ENCODE measurements at places on chromosomes 13 and 19.

GRCh38 chr13:52701728-52702465 is 37.7 kb downstream of the CNMD start:
- peak; percentile 53 for DNase-seq

GRCh38 chr13:24012648-24013047 is 115.3 kb upstream of the C1QTNF9B start:
- DNase-seq, result no peak

GRCh38 chr13:113657851-113658741 is at the start of gene ATP4B:
Gene ATP4B (minus strand): TSS chr13:113658198. CDS start chr13:113658144, 54 bp downstream.
- peak; percentile 38 for DNase-seq

DNA sequence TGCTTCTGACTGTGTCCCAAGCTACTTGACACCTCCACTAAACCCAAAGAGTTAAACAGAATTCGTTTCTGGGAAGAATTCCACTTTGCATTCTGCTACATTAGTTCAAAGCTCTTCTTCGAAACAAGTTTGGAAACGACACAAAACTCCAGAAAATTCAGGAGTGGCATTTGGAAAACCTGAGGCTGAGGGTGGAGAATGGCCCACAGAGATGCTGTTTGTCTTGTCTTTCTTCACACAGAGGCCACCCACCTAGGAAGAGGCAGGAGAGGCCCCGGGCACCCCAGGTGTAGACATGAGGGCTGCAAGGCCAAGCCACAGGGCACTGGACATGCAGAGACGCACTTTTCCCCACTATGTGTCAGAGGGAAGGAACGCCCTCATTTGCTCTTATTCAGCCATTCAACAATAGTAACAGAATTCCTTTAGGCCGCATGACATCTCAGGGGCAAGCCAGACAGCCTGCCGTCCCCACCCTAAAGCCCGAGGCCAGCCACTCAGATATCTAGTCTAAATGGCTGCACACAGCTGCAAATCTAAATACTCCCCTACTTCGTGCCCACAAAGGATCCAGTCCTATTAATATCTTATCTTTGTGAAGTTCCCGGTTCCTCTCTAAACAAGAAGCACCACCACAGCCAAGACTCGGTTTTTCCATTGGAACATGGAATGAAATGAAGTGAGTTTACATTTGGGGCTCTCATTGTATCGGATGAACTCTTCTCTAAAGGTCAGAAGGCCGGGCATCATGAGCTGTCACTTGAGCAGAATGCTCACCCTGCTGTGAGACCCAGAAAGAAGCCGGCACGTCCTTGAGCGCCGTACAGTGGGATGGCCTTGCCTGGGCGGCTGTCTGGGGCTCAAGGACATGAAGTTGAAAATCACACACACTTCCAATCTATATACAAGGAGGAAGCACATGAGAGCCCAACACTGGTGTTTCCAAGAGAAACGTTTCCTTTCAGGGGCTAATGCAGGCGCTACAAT is 19.8 kb downstream of the COL4A1 start:
- DNase-seq, result no peak

DNA sequence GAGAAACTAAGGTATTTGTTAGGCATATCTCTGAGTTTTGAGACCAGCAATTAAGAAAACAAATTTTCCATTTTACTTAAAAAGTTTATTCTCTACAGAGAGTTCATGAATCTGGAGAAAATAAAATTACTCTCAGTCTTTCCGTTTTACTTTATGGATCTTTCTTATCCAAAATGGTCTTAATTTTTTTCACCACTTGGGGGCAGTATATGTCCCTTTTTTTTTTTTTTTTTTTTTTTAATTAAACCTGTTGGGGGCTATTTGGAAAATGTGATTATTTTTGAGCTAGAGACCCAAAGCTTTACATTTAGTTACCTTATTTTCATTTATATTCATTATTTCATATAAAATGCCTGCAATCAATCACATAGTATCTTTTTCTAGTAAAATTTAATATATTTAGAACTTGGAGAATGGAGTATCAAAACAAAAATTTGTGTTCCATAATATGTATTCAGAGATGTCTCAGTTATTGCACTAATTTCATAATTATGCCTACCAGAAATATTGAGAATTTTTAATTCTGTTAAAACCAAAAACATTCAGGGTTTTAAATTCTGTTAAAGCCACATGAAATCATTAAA is 27.1 kb downstream of the PIBF1 start:
- no peak for DNase-seq

DNA sequence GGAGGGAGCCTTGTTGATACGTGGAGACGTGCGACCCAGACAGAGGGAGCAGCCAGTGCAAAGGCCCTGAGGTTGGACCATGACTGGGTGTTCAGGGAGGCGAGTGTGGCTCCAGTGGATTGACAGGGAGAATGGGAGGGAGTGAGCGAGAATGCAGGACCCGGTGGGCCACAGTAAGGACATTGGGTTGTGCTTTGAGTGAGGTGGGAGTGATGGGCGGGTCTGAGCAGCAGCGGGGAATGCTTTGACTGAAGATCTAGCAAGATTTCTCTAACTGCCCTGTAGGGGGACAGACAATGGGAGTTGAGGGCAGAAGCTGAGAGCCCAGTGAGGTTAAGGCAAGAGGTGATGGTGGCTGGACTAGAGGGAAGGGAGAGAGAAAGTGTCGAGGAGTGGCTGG is 7.7 kb upstream of the NANOS2 start:
- peak; percentile 83 for DNase-seq

DNA sequence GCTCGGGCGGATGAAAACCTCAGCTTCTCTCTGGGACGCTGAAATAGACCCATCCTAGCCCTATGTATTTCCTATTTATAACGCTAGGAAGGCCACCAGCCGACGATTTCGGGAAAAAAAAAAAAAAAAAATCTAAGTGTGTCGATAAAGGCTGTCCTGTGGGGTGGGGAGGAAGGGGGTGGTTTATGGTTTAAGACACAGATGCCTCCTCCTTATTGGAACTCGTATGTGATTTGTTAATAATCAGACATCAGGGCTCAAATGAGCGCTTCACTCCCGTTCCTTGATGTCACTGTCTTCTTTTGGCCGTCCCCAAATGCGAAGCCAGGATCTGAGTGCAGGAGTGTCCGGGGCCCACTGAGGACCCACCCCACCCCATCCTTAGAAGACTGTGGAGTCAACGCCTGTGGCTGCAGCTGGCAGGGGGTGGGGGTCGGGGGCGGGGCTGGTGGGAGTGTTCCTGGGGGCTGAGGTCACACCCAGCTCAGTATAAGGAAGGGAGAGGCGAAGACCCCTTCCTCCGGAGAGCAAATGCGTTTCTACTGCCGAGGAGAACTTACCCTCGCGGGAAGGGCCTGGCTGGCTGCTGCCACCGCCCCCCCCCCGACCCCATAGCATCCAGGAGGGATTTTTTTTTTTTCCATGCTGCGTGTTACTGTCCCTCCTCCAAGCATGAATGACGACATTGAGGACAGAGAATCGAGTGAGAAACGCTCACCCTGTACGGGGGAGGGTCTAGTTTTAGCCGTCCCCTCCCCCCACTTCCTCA is 971 bp downstream of the ATCAY start:
- peak; percentile 73 for DNase-seq

GRCh38 chr13:35617420-35617819 is 140.9 kb upstream of the MAB21L1 start:
- no peak for DNase-seq

- no peak for DNase-seq
Measured at GRCh38 chr13:20331949-20332348, 99.8 kb upstream of the GJB6 start.

GRCh38 chr19:33434069-33434885 is 60.8 kb downstream of the CEBPG start:
- no peak for DNase-seq

GRCh38 chr13:100818711-100819110 is 144.1 kb upstream of the TMTC4 start:
- DNase-seq, result no peak

GRCh38 chr13:102703726-102704035 is 8.8 kb upstream of the METTL21C start:
- DNase-seq, result no peak

- no peak for DNase-seq
Measured at GRCh38 chr13:89610331-89610730, 1737.2 kb upstream of the MIR17HG start.

DNA sequence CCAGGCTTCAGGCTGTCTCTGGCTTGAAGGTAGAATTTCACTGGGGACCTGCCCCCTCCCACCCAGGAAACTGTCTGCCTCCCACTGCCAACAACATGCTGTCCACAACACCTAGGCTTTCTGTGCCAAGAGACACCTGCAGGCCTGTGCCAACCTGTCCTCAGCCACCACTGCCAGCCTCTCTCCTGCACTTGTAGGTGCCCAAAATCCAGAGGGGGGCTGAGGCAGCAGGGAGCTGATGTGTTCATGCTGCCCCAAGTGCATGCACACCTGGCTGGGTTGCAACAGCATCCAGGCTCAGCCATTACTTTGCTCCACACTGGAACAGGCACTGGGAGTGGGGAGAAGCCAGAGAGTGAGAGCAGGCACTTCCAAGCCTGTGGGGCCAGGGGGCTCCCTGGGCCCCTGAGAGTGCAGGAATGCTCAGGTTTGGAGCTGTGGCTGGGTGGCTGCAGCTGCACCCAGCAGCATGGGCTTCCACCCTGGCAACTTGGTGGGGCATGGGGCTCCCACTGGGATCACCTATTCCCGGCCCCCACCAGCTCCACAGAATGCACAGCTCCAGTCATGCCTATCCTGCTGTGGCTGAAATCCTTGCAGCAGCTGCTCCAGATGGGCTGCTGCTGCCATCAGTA is 218.1 kb upstream of the OBI1 start:
- no peak for DNase-seq

GRCh38 chr13:64371461-64371860 is 2858.7 kb downstream of the PCDH9 start:
- DNase-seq, result no peak

DNA sequence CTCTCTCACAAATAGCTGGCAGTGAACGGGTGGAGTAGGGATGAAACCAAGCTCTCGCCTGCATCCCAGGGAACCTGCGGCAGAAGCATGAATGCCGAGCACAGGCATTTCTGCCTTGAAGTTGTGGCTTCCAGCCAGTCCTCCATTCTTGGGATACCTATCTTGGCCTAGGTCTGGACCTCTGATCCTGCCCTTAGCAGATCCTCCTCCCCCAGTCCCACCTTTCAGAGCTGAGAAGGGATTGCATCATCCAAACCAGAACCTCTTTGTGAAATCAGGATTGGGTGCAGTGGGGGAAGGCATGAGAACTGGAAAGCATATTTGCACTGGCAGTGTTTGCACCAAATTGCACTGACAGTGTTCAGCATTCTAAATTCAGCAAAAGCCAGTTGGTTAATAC is 5.8 kb downstream of the ZNF780A start:
- DNase-seq, result peak; percentile 38

DNA sequence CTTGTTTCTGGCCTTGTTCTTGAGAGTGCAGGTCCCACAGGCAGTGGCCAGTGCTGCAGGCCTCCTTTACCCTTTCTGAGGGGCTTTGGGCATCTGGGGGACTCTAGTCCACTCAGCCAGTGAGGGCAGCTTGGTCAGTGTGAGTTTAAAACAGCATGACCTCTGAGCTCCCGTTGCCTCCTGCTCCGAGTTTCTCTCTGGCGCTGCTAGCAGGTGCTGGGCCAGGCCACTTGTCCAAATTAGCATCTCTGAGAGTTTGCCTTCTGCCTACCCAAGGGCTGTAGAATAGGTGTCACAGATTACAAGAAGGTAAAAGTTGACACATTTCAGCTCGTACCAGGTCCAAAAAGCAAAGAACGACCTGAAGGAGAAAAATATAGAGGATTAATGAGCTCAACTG is 105.9 kb downstream of the SIPA1L3 start:
- peak; percentile 55 for DNase-seq
